ENCODE measurements at places on chromosomes 12 and 14.

- no peak for DNase-seq
These were observed 10.2 kb upstream of the CCER1 start for GRCh38 chr12:90965204-90965603.

- DNase-seq: no peak
These were observed 8.9 kb downstream of the ISCA2 start for GRCh38 chr14:74502236-74503019.

GRCh38 chr12:59122784-59123183, 202.5 kb upstream of the LRIG3 start:
- no peak for DNase-seq

GRCh38 chr12:27000961-27001360, 13.2 kb downstream of the TM7SF3 start:
- DNase-seq: no peak

GRCh38 chr12:132508491-132508740, 18.5 kb downstream of the FBRSL1 start:
- no peak for DNase-seq

GRCh38 chr14:77485901-77486678, 12.5 kb downstream of the ISM2 start:
- no peak for DNase-seq

DNA sequence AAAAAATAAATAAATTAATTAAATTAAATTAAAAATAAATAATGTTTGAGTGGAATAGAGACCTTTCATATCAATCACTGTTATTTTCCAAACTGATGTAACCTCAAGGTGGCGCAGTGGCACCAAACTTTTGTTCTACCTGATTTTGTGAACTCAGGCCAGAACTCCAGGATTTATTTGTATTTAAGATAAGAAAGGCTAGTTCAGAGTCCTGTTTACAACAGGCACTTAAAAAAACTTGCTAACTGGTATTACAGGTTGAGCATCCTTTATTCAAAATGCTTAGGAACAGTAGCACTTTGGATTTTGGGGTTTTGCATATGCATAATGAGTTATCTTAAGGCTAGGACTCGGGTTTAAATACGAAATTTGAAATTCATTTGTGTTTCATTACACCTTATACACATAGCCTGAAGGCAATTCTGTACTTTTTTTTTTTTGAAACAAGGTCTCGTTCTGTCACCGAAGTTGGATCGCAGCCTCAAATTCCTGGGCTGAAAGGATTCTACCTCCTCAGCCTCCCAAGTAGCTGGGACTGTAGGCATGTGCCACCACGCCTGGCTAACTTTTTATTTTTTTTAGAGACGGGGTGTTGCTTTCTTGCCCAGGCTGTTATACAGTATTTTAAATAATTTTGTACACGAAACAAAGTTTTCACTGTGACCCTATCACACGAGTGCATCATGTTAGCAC, 32.4 kb downstream of the YY1 start:
- DNase-seq: no peak

DNA sequence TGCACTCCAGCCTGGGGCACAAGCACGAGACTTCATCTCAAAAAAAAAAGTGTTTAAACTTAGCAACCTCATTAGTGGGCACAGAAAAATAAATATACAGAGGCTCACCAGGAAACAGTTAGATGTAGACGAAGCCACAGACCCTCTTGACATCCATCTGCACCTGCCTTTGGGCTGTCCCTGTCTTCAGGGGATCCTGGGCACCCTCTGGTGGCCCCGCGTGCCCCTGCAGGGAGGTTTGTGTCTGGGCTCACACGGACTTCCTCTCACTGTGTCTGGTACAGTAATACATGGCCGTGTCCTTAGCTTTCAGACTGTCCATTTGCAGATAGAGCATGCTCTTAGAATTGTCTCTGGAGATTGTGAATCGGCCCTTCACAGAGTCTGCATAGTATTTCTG, 916.5 kb downstream of the TMEM121 start:
- peak; percentile 13 for DNase-seq

DNA sequence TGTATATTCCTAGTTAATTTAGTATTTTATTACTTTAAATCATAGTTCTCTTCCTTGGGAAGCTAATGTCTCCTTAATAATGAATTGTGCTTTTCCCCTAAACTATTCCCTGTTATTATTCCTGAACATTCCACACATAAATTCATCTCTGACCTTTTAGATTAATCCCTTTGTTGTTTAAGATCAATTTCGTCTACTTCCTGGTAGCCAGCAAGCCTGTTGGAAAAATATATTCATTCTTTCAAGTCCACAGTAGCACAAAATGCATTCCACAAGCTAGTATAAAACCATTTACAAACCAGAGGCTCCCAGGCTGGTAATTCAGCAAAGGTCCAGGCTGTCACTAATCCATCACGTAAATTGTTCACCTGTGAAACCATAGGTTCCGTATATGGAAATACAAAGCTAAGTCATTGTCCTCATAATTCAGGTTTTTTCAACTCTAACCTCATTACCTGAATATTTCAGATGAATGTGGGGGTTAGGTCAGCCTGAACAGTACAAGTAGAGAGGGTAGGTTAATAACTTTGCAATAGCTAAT, 232.7 kb downstream of the SEC23A start:
- no peak for DNase-seq

- no peak for DNase-seq
These were observed 652 bp upstream of the LRCOL1 start for GRCh38 chr12:132610866-132611602.

- no peak for DNase-seq
These were observed 91.6 kb downstream of the HELB start for GRCh38 chr12:66393890-66394289.

DNA sequence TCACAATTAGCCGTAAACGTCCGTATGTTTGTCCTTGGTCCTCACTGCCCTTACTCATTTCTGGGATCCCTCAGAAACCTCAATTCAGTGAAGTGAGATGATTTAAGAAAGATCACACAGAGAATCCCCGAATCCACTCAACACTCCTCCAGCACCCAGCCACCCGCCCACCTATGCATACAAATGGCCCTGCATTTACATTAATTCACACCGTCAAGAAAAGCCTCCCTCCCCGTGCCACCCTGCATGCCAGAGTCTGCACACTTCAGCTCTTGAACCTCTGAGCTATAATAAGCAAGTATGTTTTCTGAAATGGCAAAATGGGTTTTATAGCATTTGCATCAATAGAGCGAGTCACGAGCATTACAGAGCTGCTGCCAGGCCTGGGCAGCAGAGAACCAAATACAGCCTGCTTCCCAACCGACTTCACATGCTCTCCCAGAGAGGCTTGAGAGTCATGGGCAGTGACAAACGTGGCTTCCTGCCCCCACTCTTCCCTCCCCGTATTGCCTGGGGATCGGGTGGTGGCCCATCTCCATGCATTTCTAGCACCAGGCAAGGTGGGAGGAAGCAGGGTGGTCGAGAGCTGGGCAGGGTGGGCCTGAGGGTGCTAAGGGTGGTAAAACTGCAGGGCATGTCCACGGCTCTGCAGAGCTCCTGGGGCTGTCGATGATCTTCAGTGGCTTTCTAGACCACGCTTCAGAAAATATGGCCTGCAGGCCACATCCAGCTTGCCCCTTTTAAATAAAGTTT, 177.6 kb downstream of the RIMBP2 start:
- DNase-seq: no peak

DNA sequence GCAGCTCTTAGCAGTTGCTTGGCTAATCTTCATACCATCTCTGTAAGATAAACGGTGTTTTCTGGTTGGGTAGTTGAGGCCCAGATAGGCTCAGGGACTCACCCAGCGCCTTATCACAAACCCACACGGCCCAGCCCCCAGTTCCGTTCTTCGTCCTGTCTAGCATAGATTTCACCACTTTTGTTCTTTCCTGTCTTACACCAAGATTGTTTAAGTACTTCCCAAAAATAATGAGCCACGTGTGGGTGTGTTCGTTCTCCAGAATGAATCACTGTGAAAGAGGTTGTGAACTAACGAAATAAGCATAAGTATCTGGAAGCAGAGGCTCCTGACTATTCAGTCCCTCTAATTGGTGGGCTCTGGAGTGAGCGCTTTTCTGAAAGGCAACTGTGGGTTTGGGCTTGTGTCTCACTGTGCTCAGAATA, 21.4 kb downstream of the ACVR1B start:
- no peak for DNase-seq

DNA sequence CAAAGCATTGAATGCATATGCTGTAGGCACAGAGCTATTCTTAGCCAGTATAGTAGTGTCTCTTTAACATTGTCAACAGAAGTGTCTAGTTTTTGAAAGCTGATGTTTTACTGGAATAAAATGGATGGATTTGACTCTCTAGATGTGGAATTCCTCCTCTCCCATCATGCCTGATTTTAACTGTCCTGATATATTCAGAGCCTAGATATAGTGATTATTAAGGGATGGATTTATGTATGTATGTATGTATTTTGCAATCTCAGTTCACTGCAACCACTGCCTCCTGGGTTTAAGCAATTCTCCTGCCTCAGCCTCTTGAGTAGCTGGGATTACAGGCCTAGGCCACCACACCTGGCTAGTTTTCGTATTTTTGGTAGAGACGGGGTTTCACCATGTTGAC, 144.8 kb upstream of the NAV3 start:
- DNase-seq: no peak

DNA sequence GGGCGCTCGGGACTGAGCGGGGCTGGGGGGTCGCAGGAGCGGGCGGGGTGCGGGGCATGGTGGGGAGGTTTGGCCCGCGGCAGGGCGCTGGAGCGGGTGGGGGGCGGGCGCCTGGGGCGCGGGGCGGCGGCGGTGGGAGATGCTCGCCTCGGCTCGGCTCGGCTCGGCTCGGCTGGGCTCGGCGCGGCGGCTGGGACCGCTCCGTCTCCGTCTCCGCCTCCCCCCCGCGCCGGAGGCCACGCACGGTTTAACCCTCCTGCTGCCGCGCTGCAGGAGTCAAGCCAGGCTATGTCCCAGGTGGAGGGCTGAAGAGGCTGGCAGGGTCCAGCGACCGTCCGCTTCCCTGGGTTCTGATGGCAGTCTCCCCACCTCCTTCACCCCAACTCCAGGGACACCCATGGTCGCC, at the start of gene PIANP:
Gene PIANP, minus strand, starts transcription at position 170 of the 406 bp plus-strand sequence. CDS start 2,754 bp downstream, outside the sequence.
- no peak for DNase-seq

GRCh38 chr12:118374126-118374725, 1.5 kb upstream of the TAOK3 start:
- no peak for DNase-seq

GRCh38 chr12:74152370-74152769, 385.3 kb upstream of the ATXN7L3B start:
- DNase-seq: no peak

GRCh38 chr12:26713885-26714383, 119.1 kb downstream of the ITPR2 start:
- no peak for DNase-seq

- no peak for DNase-seq
These were observed 462 bp downstream of the KNTC1 start for GRCh38 chr12:122527478-122527944.

DNA sequence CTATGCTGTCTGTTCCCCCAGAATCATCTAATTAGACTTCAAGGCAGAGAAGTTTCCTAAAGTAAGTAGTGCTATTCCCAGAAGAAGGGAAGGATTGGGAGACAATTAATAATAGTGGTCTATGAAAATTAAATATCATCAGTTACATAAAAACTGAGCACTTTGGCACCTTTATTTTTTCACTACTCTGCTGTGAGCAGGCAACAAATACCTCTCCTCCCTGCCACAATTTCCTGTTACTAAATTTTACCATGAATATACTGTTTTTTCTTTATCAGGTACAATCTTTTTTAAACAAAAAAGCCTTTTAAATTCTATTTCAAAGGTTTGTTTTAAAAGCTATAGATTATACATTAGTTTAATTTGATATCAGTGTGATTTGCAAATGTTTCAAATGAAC, 29.4 kb upstream of the KRAS start:
- DNase-seq: no peak

DNA sequence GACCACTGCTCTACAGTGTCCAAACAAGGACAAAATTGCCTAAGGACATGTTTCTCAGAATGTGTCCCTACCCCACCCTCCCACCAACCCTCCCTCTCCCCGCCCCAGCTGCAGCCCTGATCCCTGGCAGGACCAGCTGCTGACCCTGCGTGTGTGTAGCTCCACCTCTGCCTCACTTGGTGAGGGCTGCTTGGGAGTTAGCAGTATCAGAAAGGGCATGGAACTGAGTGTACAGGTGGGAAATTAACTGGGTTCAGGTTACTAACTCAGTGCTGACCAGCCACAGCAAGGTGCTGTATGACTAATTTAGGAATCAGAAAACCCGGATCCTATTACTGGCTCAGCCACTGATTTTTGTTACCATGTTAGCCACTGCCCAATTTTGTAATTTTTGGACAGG, 11.3 kb upstream of the PLEKHD1 start:
- DNase-seq: no peak

DNA sequence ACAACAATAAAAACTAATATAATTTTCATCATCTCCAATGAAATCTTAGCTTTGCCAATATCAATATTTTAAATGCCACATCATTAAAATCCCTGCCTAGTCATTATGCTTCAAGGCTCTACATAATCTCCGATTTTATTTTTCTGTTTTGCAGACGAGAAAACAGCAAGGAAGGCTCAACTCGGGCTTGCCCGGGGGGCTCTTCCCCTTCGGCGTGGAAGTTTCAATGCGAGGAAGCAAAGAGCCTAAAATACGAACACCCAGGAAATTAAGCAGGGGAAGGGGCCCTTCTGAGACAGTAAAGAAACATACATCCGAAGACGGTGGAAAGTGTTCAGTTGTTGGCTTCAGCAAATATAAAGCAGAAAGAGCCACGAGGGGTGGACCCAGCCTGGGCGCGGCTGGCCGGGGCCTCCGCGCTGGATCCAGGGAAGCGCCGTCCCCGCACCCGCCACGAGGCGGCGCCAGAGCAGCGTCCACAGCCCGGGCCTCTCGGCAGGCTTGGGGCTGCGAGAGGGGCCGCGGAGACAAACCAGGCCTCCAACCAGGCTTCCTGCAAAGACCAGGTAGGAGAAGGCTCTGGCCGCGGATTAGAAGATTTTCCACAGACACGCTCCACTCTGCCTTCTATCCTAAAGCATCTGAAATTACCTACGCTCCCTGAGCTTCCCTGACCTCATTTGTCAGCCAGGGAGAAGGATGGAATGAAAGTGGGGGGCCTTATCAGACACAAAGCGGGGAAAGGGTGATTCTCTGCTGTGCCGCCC, 77.2 kb downstream of the SERPINA3 start:
- DNase-seq: no peak

DNA sequence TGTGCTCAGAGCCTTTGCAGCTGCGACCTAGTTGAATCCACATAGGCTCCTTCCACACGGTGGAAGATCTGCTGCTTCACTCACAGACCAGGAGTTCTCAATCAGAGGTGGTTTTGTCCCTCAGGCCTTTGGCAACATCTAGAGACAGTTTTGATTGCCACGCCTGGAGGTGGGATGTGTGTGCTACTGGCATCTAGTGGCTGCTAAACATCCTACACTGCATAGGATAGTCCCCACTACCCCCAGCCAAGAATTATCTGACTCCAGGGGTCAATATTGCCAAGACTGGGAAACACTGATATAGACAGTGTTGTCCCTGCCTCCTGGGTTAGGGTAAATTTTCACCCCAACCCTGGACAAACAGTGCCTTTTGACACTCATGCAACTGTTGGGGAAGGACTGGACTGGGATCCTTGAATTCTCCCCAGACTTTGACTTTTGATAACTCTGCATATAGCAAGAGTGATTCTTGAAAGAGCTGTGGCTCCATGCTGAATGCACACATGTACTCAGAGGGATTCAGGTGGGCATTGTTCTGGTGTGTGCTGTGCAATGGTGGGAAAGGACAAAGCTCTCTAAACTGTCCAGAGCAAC, 39.8 kb downstream of the BAZ2A start:
- no peak for DNase-seq

GRCh38 chr12:89664441-89664840, 44.2 kb downstream of the ATP2B1 start:
- DNase-seq: no peak

GRCh38 chr12:87678453-87678852, 350.7 kb downstream of the C12orf50 start:
- no peak for DNase-seq

GRCh38 chr12:10469701-10470100, 16.5 kb upstream of the KLRC1 start:
- DNase-seq: no peak
